T-helper 22 cell (primary cell): ENCODE measurements at places on chromosomes 11 and 22.
A peak's percentile ranks its signal among the peaks of the same experiment; 100 is the strongest.

- DNase-seq: no peak
Observed at GRCh38 chr22:43826142-43827002, 14.3 kb upstream of the EFCAB6 start.

- DNase-seq: no peak
Observed at GRCh38 chr11:65685981-65686380, 23.3 kb upstream of the RELA start.

DNA sequence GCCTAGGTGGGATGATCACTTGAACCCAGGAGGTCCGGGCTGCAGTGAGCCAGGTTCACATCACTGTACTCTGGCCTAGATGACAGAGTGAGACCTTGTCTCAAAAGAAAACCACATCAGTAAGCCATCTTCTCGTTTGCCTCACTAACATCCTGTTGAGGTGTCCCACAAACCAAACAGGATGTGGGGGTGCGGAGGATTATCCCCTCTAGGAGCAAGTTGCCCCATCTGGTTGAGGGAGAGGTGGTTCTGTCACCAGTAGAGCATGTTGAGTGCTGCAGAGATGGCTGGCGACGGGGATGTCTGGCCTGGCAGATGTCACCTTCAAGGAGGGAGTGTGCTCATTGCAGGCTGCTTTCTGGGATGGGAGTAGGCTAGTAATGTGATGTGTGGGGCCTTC, 72.4 kb downstream of the ZNRF3 start:
- peak; percentile 34 for DNase-seq

GRCh38 chr11:91966368-91966767, 258.2 kb upstream of the FAT3 start:
- DNase-seq: no peak

- DNase-seq: no peak
Observed at GRCh38 chr11:59756845-59757244, 1.7 kb downstream of the STX3 start.

DNA sequence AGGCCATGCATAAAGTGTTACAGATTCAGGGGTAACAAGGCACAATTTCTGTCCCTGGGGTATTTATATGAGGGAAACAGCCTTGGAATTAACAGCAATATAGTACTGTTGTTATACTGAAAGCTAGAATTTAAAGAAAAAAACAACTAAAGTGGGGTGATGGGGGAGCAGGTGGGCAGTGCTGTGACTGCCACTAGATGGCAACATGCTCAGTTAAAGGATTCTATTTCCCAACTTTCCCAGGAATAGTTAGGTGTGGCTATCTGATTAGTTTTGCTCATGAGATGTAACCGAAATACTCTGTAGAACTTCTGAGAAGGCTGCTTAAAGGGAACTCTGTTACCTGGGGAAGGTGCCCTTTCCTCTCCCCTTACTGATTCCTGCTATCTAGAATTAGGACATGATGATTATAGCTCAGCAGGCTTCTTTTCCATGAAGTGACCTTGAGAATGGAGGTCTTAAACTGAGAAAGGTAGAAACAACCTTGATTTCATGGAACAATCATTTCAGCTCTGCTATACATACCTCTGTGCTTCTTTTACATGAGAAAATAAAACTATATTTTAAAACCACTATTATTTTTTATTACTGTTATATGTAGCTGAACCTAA, 102.6 kb downstream of the RELT start:
- DNase-seq: no peak

- no peak for DNase-seq
Observed at GRCh38 chr11:2742611-2743426, 43.0 kb upstream of the KCNQ1OT1 start.

DNA sequence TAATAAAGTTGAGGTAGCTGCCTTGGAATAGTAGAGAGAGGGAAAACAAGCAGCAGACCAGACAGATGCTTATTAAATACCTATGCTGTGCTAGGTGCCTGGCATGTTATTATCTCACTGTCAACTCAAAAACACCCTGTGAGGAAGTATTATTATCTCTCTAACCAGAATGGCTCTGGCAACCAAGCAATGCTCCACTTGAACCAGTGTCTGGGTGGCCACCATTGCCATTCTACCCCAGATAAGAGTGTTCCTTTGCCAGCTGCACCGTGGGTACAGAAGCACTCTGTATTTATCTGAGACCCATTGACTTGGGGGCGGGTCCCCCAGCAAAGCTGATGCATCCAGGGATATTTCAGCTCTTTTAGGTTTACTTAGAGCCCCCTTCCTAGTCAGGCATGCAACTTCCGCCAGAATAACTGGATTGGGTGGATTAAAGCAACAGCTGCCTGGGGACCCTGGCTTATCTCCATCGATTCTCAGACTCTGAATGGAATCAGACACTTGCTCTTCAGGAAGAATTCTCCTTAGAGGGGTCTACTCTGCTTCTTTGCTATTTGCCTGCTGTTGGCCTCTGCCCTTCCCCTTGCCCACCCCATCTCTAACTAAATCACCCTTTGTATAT, 49.1 kb downstream of the RCN1 start:
- DNase-seq: no peak

DNA sequence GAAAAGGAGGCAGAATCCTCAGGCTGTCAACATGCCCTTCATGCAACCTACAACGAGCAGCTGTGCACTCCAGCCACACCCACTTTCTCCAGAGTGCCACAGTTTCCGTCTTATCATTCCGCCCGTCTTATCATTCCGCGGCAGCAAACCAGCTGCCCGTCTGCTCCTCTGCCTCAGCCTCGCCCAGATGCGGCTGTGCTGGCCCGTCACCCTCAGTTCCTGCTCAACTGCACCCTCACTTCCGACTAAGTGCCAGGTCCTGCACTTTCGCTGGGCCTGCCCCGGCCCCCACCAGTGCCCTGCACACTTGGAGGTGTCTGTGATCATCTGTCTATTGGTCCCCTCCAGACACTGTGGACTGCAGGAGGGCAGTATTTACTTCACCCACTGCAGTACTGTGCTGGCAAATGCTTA, 43.7 kb downstream of the MICAL3 start:
- DNase-seq: peak; percentile 19

GRCh38 chr11:23079382-23079813, 219.1 kb upstream of the CCDC179 start:
- no peak for DNase-seq

DNA sequence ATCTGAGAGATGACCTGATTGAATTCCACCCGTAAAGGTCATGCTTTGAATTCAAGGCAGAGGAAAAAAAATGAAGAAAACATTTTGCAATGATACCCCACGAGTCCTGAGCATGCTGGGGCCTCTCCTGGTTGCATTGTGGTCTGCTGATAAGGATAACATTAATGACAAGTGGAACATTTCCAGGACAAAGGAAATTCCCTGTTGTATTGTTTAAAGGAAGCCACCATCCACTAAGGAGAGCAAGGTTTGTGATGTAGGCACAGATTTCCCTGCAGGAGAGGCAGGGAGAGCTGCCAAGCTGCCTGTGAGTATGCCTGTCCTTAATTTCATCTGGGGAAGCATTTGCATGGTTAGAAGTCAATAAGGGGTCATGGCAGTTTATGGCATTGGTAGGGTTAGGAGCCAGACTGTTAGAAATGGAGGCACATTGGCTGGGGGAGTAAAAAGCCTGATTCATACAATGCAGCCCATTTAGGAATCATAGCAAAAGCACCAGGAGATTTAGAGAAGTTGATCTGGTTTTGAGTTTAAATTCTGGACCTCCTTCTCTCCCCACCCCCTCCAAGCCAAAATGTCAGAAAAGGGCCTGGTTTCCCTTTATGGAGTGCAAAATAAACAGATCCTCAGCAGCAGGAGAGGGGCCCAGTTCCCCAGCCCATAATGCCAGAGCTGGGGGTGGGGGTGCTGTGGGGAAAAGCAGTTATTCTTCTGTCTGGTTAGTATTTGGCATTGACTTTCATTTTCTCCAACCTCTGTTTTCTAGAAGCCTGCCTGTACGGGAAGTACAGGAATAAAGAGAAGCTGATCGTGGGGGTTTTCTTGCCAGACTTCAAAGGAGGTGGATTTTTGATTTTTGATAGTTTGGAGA, 22.1 kb downstream of the FLI1 start:
- no peak for DNase-seq

- DNase-seq: no peak
Observed at GRCh38 chr11:108338750-108339149, 115.9 kb downstream of the ATM start.
